CD4-positive, alpha-beta memory T cell (primary cell): ENCODE measurements at places on chromosomes 1 and 21.
A peak's percentile ranks its signal among the peaks of the same experiment; 100 is the strongest.

- DNase-seq: no peak
Measured at GRCh38 chr1:33738976-33739375, 124.9 kb upstream of the HMGB4 start.

DNA sequence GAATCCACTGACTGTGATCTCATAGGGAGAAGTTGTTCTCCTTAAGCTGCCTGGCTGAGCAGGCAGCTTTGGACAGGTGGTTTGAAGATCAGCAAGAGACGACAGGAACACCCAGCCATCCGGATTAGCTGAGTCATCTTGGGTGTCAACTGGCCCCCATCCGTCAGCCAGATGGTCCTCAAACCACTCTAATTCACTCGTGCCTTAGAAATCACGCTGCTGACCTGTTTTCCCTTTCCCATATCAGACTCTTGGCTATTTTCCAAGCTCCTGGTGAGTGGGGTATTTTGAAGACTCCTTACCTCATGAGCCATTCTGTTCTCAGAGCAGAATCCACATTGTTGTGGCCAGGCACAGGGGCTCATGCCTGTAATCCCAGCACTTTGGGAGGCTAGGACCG is 149.1 kb upstream of the L1TD1 start:
- DNase-seq: no peak

DNA sequence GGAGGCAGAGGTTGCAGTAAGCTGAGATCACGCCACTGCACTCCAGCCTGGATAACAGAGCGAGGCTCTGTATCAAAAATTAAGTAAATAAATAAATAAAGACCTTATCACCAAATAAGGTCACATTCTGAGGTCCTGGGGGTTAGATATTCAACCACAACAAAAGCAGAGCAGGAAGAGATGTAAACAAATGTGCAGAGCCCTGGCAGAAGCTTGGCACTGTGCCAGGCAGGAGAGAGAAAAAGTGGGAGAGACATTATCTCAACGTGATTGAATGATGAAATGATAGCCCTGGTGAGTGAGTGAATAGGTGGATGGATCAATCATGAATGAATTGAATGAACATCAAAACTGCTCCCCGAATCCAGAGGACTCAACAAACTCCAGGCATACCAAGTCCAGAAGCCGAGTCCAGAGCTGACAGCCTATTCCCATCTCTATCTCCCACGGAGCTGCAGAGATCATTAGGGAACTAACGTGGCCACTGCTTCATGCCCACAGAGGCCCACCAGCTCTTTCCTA is 150.7 kb downstream of the TOMM20 start:
- DNase-seq: no peak

DNA sequence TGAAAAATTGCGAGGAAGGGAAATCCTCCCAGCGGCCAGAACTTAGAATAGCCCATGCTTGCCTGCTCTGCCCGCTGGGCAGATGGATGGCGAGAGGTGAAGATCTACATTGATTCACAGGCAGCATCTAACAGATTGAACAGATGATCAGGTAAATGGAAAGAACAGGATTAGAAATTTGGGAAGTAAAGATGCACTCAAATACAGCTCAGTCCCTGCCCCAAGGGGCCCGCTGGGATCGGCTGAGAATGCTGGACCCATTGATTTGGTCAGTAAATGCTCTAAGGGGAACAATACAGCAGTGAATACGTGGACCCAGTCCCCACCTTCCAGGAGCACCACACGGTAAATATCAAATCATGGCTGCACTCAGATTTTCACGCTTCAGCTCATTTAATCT is 248.2 kb downstream of the MATN1 start:
- no peak for DNase-seq

- peak; percentile 69 for DNase-seq
Measured at GRCh38 chr1:28208818-28209441, 23.9 kb downstream of the DNAJC8 start.

GRCh38 chr1:81812712-81813111 is 12.0 kb downstream of the ADGRL2 start:
- no peak for DNase-seq

- DNase-seq: no peak
Measured at GRCh38 chr1:152411134-152411533, 2.9 kb downstream of the CRNN start.

DNA sequence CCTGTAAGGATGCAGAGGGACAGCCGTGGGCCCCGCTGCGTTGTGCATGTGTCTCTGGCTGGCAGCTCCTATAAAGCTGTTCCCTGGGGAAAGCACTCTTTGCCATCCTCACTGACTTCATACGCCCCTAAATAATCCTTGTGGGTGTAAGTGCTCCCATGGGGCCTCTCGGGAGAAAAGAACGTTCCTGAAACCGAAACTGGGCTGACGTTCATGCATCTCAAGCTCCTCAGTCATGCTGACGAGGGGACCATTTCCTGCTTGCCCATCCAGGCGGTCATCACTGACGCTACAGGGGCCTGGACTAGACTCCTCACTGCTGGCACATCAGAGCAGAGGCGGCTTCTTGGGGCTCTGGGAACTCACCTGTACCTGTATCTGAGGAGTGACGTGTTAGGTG is 73.1 kb upstream of the USP24 start:
- DNase-seq: no peak

DNA sequence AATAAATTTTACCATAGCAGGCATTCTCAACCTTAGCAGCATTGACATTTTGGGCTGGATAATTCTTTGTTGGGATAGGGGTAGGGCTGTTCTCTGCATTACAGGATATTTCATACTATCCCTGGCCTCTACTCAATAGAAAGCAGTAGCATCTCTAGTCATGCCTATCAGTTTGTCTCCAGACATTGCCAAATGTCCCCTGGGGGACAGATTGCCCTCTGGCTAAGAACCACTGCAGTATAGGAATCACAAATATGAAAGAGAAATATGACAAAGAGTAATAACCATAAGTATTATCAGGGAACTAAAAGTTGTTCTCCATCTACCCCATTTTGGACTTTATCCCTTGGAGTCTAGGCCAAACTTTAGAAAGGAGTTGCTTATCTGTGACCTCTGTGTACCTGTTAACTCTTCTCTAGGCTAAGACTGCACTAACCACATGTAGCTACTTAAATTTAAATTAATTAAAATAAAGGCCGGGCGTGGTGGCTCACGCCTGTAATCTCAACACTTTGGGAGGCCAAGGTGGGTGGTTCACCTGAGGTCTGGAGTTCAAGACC is 76.1 kb downstream of the AGO3 start:
- DNase-seq: no peak

GRCh38 chr1:62836856-62837540 is 53.1 kb downstream of the ATG4C start:
- no peak for DNase-seq

GRCh38 chr1:118122234-118123004 is 62.6 kb downstream of the SPAG17 start:
- no peak for DNase-seq

DNA sequence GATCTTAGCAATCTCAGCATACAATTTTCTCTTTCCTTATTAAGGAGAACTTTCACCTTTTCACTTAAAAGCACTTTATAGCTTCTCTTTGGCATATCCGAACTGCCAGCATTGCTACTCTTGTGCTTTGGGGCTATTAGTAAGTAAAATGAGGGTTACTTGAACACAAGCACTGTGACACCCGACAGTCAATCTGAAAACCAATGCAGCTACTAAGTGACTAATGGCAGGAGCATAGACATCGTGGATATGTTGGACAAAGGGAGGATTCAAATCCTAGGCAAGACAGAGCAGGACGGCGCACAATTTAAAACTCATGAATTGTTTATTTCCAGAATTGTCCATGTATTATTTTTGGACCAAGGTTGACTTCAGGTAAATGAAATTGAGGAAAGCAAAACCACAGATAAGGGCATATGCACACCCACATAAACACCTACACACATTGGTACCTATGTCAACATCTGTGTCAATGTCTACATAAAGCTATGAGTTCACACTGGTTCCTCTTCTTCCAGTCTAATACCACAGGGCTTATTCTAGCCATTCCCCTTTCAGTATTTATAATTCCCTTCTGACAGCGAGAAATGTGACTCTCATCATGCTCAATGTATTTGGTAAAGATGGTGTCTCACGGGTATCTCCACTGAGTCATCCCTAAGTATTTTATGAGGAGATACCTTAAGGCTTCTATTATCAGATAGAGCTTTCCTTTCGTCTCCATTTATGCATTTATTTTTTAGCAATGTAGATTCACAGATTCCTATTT is 75.3 kb upstream of the RALGPS2 start:
- DNase-seq: no peak

- DNase-seq: no peak
Measured at GRCh38 chr1:1915911-1916840, 1.1 kb downstream of the CALML6 start.

DNA sequence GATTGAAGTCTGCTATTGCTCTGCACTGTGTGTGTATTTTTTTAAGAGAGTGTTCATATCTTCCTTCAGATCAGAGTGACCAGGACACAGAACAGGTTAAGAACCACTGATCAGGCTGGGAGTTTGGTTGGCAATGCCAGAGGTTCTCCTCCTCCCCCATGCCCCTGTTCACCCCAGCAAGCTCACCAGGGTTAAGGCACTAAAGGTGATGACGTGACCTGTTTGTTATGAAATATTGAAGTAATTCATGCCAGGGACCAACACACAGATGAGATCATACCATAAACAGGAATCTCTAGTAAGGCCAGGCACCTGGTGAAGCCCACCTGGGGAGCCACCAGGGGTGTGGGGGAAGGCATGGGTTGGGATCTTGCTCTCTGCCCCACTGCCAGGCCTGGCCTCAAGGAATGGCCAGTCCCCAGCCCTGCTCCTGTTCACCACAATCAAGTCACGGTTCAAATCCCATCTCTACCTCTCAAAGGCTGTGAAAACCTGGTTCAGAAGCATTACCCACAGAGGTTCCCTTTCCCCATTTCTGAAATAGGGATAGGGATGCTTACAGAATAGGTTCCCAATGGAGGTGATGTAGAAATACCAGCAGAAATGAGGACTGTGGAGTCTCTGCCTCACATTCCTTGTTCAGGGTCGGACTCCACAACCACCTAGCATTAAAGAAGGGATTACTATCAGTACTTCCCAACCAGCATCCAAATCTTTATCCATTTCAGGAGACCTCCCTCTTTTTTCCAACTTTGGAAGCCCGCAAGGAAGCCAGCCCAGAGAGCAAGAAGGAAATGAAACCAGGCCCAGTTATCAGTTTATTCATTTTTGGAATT is 2.4 kb downstream of the ID3 start:
- DNase-seq: no peak

DNA sequence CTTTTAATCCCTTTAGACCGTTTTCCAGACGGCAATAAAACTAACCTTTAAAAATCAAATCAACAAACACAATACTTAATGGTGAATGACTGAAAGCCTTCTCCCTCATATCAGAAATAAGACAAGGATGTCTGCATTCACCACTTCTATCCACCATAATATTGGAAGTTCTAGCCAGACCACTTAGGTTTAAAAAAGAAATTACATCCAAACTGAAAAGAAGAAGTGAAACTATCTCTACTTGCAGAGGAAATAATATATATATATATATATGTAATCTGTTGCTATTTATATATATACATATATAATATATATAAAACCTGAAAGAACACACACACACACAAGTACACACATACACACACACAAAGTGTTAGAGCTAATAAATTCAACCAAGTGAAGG is 100.4 kb downstream of the BRINP3 start:
- DNase-seq: no peak

DNA sequence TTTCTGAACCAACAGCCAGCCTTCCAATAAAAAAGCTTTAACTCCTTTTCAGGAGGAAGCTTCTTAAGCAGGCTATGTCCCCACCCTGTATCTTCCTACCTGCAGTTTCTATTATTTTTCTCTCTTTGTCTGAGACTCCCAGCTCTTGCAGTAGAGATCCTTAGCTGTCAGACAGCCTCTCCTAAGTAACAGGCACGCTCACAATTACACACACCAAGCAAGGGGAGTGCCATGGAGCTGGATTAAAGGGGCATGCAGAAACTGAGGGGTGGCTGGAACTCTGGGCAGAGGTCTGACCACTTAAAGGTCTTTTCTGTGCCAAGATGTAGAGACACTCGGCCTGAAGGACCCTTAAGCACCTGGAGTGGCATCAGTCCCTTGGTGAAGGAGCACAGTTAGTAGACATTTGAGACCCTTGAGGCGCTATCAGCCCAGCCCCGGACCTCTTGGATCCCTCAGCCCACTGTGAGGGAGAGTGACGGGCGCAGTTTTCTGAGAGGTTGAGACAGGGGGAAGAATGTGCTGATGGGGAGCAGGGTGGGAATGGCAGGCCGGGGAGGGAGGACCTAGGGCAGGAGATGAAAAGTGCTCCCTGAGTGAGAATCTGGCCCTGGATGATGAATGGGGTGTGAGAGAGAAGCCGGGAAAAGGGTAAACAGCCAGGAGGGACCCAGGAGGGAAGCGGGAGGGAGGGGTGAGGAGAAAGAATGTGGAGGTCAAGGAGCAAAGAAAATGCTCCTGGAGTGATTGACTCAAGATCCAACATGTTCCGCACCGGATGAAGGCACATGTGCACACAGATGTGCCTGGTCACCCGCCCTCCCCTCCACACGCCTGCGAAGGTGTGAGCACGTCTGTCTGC is 13.3 kb downstream of the PLXNA2 start:
- no peak for DNase-seq

GRCh38 chr21:43827015-43827611 is 37.7 kb downstream of the RRP1 start:
- DNase-seq: no peak

DNA sequence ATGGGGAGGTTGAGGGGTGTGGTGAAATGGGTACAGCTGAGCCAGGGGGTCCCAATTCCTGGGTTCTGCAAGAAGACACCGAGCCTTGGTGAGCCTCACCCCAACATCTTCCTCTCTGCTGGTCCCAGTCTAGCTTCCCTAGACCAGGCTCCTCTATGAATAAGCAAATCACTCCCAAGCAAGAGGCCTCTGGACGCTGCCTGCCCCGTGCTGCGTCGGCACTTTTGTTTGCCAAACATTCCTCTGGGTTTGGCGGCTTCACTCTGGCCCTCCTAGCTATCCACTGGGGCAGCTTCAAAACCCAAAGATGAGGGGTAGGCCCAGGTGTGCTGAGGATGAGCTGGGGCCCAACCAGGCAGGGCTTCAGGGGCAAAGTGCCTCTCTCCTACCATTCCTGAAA is 137.1 kb upstream of the CD34 start:
- DNase-seq: no peak

GRCh38 chr21:46187261-46187660 is 3.0 kb upstream of the SPATC1L start:
- DNase-seq: no peak

- no peak for DNase-seq
Measured at GRCh38 chr1:54339126-54339525, 67.1 kb downstream of the SSBP3 start.
